ENCODE measurements at places on chromosomes 2 and 18. TPM values are rescaled to one million over a fixed set of nuclear protein-coding genes. Genes with fewer than 3 reads are reported as not detected.

Gene IL36A
- not detected for total RNA-seq

Gene ERFE
- 7.6 TPM for total RNA-seq

Gene CCDC138
- total RNA-seq: 8.1 TPM

Gene FAM124B
- total RNA-seq: not detected

Gene CYP26B1
- 18.3 TPM for total RNA-seq

Gene CASP8
- total RNA-seq: 43.8 TPM

Gene GREB1L
- 1.4 TPM for total RNA-seq

Gene CAPN13
- total RNA-seq: 0.15 TPM

Gene TMEM247
- total RNA-seq: not detected

Gene BBS5
- total RNA-seq: 6.1 TPM

Gene MYO5B
- total RNA-seq: 10.0 TPM

Gene CRACDL
- total RNA-seq: 0.97 TPM

Gene TEX51
- total RNA-seq: not detected

Gene COL3A1
- total RNA-seq: 0.27 TPM

Gene GPAT2
- not detected for total RNA-seq

Gene ALPG
- 0.15 TPM for total RNA-seq

Gene KCNJ13
- total RNA-seq: not detected

Gene PRSS56
- total RNA-seq: 0.14 TPM

Gene NPHP1
- 8.8 TPM for total RNA-seq

Gene CNDP1
- total RNA-seq: not detected

Gene STEAP3
- total RNA-seq: 39.7 TPM

Gene NAB1
- total RNA-seq: 25.6 TPM

Gene RAB6C
- total RNA-seq: not detected

Gene IL36G
- total RNA-seq: not detected

Gene HIBCH
- total RNA-seq: 14.3 TPM

Gene FARSB
- 49.7 TPM for total RNA-seq

Gene C2orf78
- total RNA-seq: not detected

Gene ABCG8
- total RNA-seq: not detected

Gene GCC2
- total RNA-seq: 11.0 TPM

Gene PRKRA
- total RNA-seq: 30.3 TPM

Gene GKN1
- total RNA-seq: 0.83 TPM

Gene SCN1A
- not detected for total RNA-seq

Gene ATP8B1
- total RNA-seq: 7.9 TPM

Gene ASTL
- total RNA-seq: not detected

Gene WNT6
- total RNA-seq: 0.13 TPM

Gene MROH2A
- not detected for total RNA-seq

Gene CXXC1
- total RNA-seq: 51.6 TPM

Gene NT5C1B
- total RNA-seq: not detected

Gene TUBA3E
- total RNA-seq: 0.14 TPM

Gene CFAP53
- 0.41 TPM for total RNA-seq

Gene SKA1
- total RNA-seq: 12.0 TPM

Gene MAPK4
- 0.09 TPM for total RNA-seq

Gene CCDC102B
- 0.58 TPM for total RNA-seq

Gene NDUFAF7
- 19.7 TPM for total RNA-seq

Gene LMAN2L
- total RNA-seq: 23.0 TPM

Gene ZBTB7C
- total RNA-seq: 0.02 TPM

Gene UNC80
- not detected for total RNA-seq

Gene GPR39
- 9.9 TPM for total RNA-seq

Gene FSHR
- total RNA-seq: not detected

Gene ALPP
- total RNA-seq: 0.75 TPM

Gene DLGAP1
- total RNA-seq: 0.01 TPM

Gene CXCR1
- not detected for total RNA-seq

Gene NCKAP1
- 102 TPM for total RNA-seq

Gene DNAJC10
- total RNA-seq: 68.9 TPM

Gene IL1B
- total RNA-seq: 0.24 TPM

Gene GLI2
- total RNA-seq: 24.1 TPM

Gene TFCP2L1
- total RNA-seq: 4.9 TPM

Gene KIAA1328
- 1.4 TPM for total RNA-seq
